Cardiac fibroblast (primary cell): ENCODE measurements at places on chromosomes 7 and 10.
A peak's percentile ranks its signal among the peaks of the same experiment; 100 is the strongest.

DNA sequence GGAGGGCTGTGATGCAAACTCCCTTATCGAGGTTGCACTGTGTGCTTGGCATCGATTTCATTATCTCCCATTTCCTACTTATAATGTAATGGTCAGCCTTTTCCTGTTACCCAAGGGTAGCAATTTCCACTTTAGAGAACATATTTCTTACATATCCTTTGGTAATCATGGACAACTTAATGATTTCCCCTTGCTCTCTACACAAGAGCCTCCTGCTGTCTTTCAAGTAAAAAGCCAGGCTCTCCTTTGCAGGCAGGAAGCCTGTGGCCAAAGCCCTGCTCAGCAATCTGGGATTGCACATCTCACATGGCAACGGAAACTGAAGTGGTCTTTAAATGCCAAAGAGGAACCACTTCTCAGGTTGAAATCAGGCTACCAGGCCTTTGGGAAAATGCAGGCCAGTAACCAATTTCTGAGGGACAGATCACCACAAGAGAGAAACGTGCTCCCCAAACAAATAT, 86.7 kb upstream of the IKZF1 start:
- no peak for DNase-seq

DNA sequence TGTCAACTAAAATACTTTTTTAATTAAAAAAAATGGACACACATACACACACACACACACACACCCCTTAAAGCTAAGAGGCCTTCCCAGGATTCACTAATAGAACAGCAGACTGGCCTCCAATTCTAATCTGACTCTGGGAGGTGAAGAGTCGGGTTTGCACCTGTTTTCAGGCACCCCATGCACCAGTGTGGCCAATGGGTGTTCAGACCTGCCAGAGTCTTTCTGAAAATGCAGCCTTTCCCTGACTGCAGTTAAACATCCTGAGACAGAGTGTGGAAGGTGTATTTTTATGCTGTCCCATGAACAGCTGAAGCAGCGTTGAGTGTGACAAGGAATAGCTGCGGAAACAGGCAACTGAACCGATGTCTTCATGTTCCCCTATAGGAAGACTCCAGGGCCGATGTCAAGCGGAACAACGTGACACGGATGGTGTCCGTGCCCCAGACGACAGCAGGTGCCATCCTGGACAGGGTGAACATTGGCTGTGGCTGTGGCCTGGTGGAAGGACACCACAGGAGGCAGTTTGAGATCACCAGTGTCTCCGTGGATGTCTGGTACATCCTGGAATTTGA, 74.6 kb upstream of the LYZL2 start:
- no peak for DNase-seq

- no peak for DNase-seq
Observed at GRCh38 chr10:30594077-30594476, 35.5 kb downstream of the LYZL2 start.

GRCh38 chr10:10315989-10316388, 701.7 kb upstream of the CELF2 start:
- DNase-seq, result no peak

DNA sequence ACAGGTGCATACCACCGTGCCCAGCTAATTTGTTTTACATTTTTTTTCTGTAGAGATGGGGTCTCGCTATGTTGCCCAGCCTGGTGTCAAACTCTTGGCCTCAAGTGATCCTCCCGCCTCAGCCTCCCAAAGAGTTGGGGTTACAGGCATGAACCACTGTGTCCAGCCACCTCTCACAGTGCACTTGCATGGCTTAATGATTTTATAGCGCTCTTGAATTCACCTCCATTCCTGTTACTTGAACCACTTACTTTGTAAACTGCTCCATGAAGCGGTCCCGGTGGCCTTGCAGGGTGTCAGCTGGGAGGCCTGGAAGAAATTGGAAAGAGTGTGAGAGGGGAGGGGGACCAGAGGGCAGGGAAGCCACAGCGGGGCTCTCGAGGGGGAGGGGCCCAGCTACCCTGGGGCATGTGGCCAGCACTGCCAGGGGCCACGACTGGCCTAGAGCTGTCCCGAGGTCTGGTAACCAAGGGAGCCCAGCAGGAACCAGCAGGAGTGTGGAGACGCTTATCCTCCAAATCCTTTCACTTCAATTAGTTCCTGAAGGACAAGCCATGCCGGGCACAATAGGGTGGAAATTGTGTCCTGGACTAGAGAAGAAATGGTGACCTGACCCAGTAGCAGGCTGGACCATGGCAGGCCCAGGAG, 76.0 kb downstream of the SPDYE5 start:
- DNase-seq, result no peak

DNA sequence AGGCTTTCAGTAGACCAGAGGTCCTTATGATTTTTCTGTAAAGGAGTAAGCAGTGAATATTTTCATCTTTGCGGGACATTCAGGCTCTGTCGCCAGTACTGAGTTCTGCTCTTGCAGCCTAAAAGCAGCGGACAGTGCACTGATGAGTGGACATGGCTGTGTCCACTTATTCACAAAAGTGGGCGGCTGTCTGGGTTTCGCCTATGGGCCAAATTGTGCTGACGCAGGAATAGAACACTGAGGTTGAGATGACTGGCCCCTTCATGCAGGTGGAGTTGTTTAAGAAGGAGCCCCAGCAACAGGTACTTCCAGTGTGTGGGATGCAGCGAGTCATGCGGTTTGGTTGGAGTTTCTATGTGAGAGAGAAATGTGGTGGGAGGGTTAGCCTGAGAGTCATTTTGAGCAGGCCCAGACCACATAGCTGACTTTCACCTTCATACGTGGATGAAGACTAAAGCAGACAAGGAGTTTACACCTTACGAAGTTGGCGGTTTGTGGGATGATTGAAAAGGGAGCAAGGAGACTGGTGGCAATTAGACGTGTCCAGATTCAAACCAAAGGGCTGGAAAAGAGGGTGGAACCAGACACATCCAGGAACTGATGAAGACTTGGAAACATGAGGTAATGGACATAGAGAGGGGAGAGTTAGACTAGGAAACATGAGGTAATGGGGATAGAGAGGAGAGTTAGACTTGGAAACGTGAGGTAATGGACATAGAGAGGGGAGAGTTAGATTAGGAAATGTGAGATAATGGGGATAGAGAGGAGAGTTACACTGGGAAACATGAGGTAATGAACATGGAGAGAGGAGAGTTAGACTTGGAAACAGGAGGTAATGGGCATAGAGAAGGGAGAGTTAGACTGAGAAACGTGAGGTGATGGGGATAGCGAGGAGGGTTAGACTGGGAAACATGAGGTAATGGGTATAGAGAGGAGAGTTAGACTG, 38.2 kb downstream of the WDR37 start:
- DNase-seq, result no peak

- DNase-seq, result no peak
Observed at GRCh38 chr7:158393926-158394625, 193.5 kb downstream of the PTPRN2 start.

- DNase-seq, result peak; percentile 99
Observed at GRCh38 chr7:94301024-94301586, 93.6 kb upstream of the COL1A2 start.

GRCh38 chr7:1346851-1347250, 112.4 kb downstream of the MICALL2 start:
- DNase-seq, result no peak

GRCh38 chr7:46834921-46835320, 747.0 kb downstream of the TNS3 start:
- no peak for DNase-seq

- DNase-seq, result no peak
Observed at GRCh38 chr10:101438881-101439391, 85.0 kb downstream of the BTRC start.

GRCh38 chr7:123682690-123683089, 27.0 kb downstream of the LMOD2 start:
- peak; percentile 77 for DNase-seq

DNA sequence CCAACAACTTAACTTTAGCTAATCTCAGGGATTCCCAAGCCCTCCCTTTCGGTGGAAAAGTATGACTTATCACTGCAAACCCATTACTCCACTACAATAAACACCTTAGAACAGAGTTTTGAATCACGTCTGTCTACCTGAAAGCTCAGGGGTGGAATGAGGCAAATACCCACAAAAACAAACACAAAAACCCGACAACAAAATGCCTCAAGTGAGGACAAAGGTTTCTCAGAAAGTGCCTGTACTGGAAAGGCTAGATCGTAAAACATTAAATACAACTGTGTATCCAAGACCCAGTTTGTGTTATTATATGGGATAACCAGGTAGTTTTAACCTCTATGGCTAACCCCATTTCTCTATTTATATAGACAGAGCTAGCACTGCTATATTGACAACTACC, 26.0 kb downstream of the MKRN1 start:
- DNase-seq, result no peak

GRCh38 chr10:28801869-28802268, 124.5 kb downstream of the BAMBI start:
- no peak for DNase-seq

- no peak for DNase-seq
Observed at GRCh38 chr7:12648704-12649261, 38.6 kb upstream of the ARL4A start.

DNA sequence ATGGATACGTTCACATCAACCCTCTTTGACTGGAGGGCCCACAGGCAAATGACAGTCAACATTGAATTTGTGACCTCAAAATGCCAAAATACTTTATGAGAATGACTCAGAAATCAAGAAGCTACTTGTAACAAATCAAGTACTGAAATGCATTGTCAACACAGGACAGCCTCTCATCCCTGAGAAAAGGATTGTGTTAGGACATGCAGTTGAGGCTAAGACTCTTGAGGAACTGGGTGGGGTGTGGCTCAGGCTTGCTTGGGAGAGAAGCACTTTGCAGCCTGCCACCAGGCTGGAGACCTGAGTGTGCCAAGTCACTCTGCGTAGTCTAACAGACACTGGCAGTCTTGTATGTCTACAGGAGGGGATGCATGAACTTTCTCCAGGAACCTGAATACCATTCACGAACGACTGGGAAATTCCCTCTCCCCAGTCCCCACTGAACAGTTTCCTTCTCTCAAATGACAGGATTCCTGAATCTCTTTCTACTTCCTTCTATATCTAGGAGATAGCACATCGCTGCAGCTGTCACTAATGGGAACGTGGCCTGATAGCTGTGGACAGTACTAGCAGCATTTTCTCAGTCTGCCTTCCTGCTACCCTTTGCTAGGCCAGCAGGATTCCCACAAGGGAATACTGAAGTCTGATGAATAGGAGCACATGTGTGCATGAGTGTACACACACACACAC, 3.3 kb upstream of the SMO start:
- DNase-seq, result no peak

DNA sequence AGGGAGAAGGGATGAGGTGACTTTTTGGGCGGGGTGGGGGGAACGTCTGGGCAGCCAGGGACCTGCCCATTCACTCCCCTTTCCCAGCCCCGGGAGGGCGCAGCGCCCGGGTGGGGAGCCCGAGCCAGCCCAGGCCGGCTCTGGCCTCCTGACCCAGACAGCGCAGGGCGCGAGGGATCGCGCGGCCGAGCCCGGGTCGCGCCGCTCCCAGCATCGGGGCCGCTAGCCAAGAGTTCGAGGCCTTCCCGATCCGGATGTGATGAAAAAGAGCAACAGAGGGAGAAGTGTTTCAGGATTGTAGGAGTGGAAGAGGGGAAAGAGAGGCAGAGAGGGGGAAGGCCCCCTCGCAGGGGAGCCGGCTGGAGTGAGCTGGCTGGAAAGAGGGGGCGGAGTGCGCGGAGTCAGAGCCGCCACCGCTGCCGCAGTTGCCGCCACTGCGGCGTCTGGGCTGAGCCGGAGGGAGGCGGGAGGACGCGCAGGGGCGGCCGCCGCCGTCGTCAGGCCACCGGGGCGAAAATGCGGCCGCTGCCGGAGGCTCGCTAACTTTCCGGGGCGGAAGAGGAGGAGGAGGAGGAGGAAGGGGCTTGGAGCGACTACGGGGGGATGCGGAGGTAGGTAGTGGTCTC, at the start of gene MDFIC:
MDFIC (plus strand) TSS at position 69 of the 626 bp plus-strand sequence. CDS start 940 bp downstream, outside the sequence.
- peak; percentile 74 for DNase-seq

DNA sequence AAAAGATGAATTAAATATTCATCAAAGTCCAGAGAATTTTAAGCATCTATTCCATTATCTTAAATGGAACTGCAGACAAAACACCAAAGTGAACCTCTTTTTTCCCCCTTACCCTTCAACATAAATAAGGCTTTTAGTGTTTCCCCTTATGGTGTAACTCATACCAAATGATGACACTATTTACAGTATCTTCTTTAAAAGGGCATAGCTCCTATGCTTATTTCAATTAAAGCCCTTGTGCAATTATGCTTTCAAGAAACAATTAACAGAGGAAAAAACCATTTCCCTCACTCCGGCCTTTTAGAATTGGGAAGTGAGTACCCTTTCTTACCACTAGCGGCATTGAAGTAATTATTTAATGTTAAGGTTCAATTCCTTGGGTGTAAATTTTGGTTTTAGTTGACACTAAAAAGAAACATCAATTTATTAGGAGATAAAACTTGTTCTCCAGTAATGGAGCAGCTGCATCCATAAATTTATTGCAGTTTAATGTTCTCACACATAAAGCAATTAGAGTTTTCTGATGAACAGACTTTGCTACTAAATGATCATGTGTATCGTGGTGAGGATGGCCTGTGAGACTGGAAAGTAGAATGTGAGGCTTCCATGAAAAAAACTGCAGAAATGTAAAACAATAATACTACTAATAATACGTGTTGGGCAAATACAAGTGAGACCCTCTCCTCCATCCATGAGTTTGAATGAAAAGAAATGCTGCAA, 661.3 kb downstream of the PARD3 start:
- no peak for DNase-seq

- no peak for DNase-seq
Observed at GRCh38 chr10:74171625-74172024, 20.6 kb downstream of the ADK start.

GRCh38 chr7:113368256-113368655, 249.9 kb upstream of the SMIM30 start:
- DNase-seq, result no peak

DNA sequence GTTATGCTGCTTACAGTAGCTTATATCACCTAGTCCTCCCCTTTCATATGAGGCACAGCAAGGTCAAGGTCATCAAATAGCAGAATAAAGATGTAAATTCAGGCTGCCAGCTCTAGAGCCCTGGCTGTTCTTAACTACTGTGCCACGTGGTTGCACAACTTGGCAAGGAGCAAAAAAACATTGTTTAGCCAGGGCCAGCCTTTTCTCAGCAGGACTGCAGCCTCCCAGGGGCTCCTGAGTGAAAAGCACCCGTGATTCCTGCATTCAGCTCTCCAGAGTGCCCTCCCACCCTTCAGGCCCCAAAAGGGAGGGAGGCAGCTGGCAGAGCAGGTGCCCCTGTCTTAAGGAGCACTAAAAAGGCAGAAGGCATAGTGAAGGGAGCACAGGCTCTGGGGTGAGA, 31.8 kb upstream of the TM9SF3 start:
- peak; percentile 71 for DNase-seq
